ENCODE measurements at places on chromosomes 5 and 9.

- DNase-seq = no peak
Measured at GRCh38 chr5:16695779-16696178, 79.0 kb upstream of the RETREG1 start.

GRCh38 chr5:141313711-141314110 lies 6.9 kb downstream of the TAF7 start:
- DNase-seq = no peak

GRCh38 chr5:27727254-27727653 lies 688.9 kb upstream of the CDH9 start:
- no peak for DNase-seq

DNA sequence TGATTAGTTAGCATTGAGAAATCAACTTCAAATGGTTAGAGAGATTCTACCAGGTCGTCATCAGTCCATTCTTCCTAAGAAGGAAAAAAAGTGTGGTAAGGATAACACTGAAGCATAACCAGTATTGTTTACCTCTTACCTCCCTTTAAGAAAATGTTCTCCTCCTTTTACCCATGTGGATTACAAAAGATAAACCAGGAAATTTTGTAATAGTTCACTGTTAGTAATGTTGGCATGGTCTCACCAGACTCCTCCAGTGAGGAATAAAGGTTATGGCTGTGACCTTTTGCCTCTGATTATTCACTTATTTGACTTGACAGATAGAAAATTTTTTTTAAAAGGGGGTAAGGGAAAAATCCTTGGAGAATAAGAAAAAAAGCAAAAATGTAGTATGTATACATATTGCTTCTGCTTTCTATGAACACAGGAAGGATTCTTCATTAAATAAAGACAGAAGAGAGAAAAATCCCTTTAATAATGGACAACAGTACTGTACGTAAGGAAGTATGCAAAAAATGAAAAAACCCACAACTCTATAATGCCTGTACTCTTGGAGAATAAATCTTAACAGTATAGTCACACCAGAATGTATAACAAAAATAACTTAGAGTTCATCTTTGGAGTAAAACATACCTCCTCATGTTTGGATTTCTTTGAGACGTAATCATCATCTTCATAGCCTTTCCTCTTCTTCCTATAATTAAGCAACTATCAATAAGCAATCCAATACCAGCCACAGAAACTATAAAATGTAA lies 18.1 kb downstream of the CCNH start:
- no peak for DNase-seq

GRCh38 chr9:97704345-97704677 lies 7.2 kb upstream of the XPA start:
- DNase-seq = no peak

- DNase-seq = no peak
Measured at GRCh38 chr5:135106610-135107471, 72.8 kb upstream of the PITX1 start.

DNA sequence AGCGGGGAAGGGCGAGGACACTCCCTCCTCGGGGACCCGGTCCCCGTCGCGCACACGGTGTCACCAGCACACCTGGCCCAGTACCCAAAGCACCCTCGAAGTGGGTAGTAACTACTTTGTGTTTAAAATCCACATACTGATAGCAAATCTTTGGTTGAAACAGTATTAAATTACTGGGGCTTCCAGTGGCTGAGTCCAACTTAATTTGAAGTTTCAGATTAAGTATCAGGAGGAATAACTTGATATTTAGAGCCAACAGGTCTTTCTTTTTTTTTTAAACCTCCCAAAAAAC lies 615 bp downstream of the ATG10 start:
- DNase-seq = no peak

DNA sequence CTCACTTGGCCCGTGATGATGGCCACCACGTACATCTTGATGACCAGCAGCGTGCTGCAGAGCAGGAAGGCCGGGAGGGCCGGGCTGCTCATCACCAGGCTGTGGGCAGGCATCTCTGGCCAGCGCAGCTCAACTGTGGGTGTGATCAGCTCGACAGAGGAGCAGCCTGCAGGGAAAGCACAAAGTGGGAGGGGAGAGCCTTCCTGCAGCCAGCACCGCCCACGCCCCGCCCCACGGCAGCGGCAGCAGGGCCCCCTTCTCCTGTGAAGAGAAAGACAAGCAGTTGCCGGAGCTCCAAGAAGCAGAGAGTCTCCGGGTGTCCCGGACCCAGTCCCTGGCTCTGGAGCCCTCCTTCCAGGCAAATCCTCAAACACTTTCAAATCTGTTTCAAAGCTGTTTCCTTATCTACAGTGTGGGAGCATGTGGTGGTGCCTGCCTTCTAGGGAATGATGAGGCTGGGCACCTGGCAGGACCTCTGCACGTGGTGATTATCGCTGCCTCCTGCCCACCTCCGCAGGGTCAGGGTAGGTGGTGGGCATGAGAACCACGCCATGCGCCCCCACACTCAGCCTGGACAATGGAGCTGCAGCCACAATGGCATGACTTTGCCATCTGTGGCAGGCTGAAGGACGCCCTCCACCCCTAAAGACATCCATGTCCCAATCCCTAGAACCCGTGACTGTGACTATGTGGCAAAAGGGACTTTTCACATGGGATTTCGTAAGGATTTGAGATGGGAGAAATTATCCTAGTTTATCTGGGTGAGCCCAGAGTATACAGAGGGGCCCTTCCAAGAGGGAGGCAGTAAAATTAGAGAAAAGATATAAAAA lies at the start of gene PTGES:
PTGES (minus strand) TSS at position 143 of the 830 bp plus-strand sequence; CDS start at position 113, 30 bp downstream.
- DNase-seq = peak; percentile 42

- peak; percentile 21 for DNase-seq
Measured at GRCh38 chr9:131814707-131815106, 74.8 kb upstream of the RAPGEF1 start.

- DNase-seq = peak; percentile 93
Measured at GRCh38 chr5:77180167-77181081, 30.1 kb upstream of the PDE8B start.

DNA sequence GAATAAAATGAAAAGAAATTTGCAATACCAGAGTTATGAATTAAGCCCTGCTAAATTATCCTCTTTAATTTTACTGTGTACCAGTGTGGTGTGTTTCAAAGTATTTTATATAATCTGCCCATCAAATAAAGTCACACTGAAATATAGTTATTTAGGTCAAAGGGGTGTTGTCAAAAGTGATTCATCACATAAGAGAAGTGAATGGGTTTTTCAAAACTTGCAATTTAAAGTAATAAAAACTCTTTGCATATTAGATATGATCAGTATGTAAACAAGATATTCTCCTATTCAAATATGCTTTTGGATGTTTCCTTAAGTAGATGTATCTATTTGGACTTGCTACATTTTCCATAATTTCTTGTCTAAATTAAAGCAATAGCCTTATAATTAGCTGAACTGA lies 1183.0 kb upstream of the CDH18 start:
- no peak for DNase-seq

DNA sequence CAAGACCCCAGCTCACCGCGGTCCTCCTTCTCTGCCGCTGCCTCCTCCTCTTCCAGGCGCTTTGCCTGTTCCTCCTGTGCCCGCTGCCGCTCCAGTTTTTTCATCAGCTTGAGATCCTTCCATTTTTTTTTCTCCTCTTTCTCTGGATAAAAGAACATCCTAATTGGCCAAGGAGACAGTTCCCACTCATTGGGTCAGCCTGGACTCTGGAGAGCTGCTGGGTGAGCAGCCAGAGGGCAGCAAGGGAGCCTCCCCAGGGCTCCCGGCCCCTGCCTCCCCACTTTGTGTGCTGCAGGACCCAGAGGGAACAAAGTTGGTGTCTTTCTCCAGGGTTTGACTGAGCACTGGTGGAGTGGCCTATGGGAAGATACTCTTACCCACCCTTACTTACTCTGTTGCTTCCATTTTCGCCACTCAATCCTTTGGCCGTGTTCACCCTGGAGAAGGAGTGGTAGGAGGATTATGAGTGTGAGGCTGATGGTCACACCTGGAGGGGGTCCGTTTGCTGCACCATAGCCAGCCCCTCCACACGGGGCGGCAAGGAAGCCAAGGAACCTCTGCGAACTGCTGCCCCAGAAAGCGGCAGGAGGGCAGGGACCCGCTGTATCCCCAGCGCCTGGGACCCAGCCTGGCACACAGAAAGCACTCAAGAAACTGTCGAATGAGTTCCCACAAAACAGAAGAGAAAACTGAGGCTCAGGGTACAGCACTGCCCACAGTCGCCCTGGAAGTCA lies 708 bp downstream of the SPOUT1 start:
- DNase-seq = no peak

DNA sequence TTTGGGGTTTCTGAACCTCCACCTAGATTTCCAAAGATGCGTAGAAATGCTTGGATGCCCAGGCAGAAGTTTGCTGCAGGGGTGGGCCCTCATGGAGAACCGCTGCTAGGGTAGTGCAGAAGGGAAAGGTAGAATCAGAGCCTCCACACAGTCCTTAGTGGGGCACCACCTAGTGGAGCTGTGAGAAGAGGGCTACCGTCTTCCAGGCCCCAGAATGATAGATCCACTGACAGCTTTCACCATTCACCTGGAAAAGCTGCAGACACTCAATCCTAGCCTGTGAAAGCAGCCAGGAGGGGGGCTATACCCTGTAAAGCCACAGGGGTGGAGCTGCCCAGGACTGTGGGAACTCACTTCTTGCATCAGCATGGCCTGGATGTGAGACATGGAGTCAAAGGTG lies 13.3 kb upstream of the HSDL2 start:
- no peak for DNase-seq
